ENCODE measurements at places on chromosomes 5 and 9.

DNA sequence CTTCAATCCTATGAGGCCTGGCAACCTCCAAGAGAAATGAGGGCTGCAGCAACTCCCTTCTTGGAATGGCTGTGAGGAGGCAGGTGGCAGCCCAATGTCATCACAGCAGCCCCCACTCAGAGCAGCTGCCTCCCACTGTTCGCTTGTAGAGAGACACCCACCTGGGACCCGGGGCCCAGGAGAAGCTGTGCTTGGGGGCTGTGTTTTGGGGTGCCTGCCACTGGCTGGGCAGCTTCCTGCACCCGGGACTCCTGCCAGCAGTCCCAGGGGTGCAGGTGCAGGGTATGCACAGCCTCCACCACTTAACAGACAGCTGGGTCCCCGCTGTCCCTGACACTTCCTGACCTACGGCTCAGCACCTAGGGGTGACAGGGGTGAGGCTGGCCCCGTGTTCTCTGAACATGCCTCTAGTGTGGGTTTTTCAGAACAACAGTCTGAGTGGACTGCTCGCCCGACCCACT, 26.2 kb downstream of the NIPAL4 start:
- DNase-seq, result no peak

DNA sequence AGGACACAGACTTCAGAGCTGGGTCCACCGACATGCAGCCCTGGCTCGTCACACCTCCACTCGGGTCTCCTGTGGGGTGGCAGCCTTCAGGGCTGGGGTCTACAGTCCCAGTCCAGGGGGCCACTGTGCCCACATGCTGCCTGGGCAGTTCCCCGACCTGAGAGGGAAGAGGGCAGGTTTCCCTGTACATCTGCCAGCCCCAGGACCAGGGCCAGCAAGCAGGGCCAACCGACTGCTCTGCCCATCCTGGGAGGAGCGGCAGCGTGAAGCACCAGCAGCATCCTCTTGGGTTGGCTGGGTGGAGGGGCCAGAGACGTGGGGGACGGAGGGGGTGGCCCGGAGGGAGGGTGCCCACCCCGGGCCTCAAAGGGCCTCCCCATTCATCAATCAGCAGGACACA, 120.6 kb upstream of the SARDH start:
- DNase-seq, result no peak

GRCh38 chr9:135079018-135079417, 8.4 kb upstream of the OLFM1 start:
- DNase-seq, result no peak

DNA sequence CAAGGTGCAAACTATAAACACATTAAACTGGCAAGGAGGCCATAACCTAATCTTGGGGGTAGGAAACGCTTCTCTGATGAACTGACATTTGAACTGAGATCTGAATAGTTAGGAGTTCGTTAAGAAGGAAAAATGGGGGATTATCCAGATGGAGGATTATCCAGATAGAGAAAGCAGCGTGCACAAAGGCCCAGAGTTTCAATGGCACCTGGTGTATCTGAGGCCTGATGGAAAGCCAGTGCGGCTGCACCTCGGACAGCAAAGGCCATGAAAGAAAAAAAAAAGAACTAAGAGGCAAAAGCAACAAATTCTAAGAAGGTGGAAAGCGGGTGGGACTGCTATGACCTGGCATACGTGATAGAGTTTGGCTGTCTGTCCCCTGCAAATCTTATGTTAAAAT, 13.0 kb upstream of the CTNNAL1 start:
- no peak for DNase-seq

GRCh38 chr9:12699529-12699928, 6.3 kb downstream of the TYRP1 start:
- no peak for DNase-seq

DNA sequence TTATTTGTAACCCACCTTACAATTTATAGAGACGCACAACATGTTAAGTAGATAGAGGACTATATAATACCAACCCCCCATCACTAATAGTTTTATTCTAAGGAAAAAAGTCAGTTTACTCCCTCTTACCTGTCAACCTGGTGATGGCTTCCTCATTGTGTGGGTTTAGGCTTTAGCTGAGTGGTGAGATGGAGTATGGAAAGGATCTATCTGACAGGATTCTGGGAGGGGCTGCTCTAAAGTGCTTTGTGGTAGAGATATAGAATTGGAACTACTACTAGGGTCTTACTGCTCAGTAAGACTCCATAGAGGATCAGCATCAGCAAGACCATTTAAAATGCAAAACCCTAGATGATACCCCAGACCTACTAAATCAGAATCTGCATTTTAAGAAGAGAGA, 82.1 kb upstream of the IFNE start:
- DNase-seq, result no peak

GRCh38 chr9:2771661-2772060, 54.4 kb downstream of the KCNV2 start:
- no peak for DNase-seq
